ENCODE measurements at places on chromosomes 13 and 19.

- DNase-seq, result no peak
These were observed 38.7 kb upstream of the POMP start for GRCh38 chr13:28620011-28620830.

DNA sequence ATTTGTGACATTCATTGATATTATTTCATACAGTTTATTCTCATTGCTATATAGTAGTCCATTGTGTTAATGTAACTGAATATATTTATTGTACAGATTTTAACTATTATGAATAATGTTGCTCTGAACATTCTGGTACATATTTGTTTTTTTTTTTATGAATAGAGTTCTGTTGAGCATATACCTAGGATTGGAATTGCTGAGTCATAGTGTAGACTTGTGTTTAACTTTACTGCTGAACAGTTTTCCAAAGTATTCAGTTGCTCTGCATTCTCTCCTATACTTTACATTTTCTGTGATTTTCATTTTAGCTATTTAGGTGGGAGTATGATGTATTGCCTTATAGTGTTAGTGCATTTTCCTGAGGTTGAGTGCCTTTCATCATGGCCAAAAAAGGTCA lies 97.5 kb downstream of the MAB21L1 start:
- DNase-seq, result no peak

- peak; percentile 84 for DNase-seq
These were observed 441 bp upstream of the ZFP28 start for GRCh38 chr19:56538254-56538760.

GRCh38 chr19:10878253-10878652 lies 6.9 kb downstream of the CARM1 start:
- DNase-seq, result no peak

DNA sequence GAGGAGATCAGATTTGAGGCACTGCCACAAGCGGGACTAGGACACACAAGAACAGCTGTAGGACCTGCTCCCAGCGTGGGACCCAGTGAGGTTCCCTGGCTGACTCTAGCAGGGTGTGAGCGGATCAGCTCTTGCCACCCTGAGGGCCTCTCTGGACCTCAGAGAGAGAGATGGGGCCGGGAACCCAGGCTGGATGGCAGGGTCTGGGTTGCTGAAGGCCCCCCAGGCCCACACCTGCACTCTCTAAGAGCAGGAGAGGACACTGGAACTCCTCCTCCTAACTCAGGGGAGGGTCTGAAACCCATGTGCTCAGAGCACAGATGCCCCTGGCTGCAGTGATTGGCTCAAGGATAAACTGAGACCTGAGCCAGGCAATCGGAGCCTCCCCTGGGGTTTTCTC lies 13.5 kb upstream of the IL4I1 start:
- DNase-seq, result no peak

DNA sequence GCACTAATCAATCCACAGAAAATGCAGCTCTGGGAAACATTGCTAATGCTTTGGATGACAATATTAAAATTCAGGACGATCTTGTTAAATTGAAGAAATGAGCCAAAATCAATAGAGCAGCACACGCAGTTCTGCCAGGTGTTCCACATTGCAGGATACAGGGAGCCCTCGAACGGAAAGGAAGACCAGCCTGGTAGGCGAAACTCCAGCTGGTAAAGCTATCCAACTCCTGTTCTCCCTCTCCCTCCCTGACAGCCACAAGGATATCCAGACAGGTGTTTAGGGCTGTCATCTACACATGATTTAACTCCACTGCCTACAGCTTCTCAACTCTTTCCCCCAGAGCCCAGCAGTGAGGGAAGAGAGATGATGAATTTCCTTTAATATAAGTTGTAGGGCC lies 67.7 kb downstream of the EPSTI1 start:
- no peak for DNase-seq

DNA sequence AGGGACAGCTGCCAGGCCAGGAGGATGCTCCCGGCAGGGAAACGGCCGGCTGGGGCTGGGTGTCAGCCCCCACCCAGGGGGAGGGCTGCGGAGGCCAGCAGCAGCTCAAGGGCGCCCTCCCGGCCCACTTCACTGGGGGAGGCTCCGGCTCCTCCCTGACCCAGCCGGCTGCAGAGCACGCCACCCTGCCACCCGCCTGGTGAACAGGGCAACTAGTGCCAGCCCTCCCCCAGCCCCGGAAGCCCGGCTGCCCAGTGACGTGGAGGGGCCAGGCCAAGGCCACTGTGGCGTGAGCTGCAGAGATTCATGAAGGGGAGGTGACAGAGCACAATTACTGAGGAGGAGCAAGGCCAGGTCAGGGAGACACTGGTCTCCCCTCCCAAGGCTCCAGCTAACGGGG lies 14.7 kb downstream of the REXO1 start:
- no peak for DNase-seq

- DNase-seq, result no peak
These were observed 8.9 kb upstream of the AMER2 start for GRCh38 chr13:25180775-25181537.

DNA sequence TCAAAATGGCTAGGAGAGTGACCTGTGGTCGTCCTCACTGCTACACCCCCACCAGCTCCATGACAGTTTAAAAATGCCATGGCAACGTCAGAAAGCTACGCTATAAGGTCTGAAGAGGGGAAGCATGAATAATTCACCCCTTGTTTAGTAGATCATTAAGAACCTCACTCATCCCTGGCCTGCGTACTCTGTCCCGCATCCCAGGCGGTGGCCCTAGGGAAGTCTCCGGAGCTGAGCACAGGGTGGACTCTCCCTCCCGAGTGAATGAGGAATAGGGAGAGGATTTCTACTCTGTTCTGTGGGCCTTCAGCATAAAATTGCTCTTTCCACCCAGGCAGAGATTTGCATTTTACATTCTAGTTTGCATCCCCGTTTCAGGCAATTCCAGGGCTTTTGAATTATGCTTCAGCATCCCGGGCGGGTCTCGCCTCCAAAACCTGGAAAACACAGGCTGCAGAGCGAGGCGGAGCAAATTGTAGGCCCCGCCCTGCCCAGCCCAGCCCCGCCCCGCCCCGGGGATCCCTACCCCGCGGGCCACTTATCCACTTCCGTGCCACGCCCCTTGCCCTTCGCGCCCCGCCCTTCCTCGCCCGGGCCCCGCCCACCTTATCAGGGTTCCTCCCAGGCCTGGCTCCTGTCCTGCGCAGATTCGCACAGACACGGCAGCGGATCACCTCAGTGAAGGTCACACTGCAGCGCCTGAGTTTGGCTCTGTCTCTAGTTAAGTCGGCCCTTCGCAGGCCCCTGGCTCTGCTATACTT lies 7.5 kb upstream of the ZNF525 start:
- DNase-seq, result no peak

DNA sequence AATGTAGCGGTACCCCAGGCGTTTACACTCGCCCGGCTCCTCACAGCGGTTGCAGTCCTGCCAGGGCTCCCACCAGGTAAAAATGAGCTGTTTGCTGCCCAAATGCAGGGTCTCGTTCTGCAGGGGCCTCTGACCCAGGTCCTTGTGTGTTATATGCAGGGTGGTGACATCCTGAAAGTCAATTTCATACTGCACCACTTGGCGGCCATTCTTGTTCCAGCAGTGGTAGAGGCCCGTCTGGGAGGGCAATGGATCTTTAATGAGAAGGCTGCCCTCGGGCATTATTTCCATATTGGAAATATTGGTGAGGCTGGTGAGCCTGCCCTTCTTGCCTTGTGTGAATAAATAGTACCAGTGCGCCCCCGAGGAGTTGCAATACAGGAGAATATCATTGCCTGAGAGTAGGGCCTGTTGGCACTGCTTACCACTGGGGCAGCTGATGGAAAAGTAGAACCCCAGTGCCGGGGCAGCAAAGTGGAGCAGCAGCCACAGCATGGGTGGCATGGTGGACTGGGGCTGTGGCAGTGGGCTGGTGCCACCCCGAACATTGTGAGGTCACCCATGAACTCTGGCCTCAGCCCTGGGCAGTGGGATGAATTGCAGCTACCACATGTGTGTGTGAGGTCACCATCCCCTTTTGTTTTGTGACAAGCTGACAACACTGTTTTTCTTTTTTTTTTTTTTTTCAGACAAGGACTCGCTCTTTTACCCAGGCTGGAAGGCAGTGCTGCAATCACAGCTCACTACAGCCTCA lies at the start of gene FAM187B:
TSS of gene FAM187B (minus strand) at position 563 of the 754 bp plus-strand sequence. CDS start at position 504, 59 bp downstream.
- no peak for DNase-seq

DNA sequence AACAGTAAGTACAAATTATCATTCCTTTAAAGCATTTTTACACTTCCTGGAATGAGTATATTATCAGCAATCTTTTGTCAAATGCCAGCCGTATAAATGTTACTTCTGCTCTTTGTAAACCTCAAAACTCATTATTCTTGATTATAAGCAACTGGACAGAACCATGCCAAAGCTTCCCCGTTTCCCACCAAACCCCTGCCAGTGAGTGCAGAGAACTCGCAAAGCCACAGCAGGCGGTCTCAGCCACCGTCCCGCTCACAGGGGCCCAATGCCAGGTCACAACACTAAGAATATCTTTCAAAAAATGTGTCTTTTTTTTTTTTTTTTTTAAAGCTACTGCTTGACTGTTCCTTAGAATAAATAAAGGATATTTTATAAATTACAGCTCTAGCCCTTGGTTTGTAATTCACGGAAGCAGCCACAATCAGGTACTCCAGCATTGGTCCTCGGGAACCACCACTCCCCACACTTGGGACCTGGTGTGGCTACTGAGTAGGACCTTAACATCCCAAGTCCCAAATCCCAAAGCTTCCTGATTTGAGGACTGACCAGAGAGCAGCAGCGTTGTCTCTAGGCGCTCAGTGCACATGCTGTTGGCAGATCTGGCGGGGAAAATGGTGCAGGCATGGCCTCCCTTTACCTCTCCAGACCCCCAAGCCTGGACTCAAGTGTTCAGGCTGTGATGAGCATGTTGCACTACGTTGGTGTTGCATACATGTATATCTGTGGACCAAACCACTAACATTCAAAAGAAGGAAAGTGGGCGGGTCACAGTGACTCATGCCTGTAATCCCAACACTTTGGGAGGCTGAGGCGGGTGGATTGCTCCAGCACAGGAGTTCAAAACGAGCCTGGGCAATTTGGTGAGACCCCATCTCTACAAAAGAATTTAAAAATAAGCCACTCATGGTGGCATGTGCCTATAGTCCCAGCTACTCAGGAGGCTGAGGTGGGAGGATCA lies 19.0 kb downstream of the KCTD15 start:
- no peak for DNase-seq

- DNase-seq, result no peak
These were observed 2.7 kb upstream of the MIDN start for GRCh38 chr19:1245494-1246264.

DNA sequence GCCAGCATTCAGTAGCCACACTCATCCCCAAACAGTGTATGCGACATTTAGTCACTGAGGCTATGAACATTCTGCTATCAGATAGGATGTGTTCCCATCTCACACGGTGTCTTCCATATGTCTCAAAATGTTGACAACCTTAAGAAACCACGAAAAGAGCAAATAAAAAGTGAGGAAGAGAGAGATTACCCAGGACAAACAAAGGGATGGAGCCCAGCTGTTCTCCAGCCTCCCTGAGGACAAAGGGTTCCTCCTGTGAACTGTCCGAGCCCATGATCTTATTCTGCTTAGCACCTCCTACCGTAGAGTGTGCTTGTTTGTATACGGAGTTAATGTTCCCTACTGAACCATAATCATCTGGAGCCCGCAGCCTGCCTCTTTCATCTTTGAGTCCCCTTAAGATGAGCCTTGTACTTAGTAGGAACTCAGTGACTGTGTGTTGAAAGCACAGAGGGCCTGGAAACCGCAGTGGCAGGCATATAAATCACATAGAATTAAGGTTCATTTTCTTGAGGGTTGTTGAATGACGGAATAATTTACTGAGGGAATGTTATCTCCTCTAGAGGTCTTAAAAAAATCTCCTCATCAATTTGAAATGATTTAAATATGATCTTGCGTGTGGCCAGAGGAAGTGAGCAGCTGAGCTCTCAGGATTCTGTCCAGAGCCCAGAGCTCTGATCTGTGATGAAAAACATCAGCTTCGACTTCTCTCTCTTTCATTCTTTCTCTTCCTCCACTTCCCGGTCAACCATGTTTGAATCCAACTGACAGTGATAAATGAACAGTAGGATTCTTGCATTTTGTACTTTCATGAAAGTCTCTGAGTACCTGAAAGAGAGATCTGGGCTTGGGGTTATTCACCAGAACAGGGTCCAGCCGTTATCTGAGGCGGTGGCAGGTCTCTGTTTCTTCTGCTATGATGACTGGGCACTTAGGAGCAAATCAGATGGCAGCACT lies 200.5 kb downstream of the KLF5 start:
- DNase-seq, result no peak

DNA sequence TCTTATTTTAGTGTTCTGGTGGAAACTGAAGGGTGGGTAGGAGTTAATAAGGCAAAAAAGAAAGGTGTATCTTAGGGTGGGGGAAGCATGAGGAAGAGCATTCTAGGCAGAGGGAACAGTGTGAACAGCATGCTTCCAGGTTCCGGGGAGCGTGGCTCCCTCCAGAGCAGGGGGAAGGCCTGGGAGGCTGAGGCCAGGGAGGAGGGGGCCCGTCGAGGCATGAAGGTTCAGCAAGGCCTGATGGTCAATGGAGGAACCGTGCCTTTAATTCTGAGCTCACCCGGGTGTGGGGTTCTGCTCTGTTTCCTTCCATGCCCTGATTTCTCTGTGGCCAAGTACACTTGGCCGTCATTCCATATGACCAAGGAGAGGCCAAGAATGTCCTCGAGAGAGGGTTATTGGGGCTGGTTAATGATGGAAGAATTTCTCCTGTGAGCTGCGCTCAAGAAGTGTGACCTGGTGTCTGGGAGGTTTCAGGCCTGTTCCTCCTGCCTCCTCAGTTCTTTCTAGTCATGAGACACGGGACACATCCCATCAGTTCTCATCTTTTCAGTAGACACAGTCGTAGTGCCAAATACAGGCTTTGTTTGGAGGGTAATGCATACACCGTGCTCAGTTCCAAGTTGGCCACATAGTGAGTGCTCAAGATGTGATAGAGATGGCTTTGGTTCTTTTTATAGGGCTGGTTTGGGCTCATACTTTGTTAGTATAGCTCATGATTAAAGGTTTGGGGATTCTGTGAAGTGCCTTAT lies 73.6 kb downstream of the SIPA1L3 start:
- DNase-seq, result no peak

DNA sequence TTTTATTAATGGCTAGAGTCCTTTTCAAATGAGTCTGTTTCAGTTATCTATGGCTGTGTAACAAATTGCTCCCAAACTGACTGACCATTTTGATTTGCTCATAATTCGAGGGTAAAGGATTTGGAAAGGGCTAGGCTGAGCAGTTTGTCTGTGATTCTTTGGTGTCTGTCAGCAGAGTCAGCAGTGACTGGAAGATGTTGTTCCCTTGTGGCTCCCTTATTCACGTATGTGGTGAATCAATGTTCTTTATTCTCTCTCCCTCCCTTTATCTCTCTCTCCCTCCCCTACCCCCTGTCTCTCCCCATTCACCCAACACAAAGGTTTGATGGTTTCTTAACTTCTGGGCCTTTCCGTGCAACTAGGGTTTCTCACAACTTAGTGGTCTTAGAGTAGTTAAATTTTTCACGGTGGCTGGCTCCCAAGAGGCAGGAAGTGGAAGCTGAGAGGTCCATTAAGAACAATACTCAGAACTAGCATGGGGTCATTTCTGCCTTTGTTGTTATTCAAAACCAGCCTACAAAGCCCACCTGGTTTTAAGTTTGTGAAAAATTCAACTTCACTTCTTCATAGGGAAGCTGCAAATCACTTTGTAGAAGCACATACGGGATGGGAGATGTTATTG lies 772.5 kb upstream of the SLITRK1 start:
- DNase-seq, result no peak

- no peak for DNase-seq
These were observed 328.8 kb upstream of the SLITRK1 start for GRCh38 chr13:84211048-84211447.

- no peak for DNase-seq
These were observed 81.9 kb downstream of the RAB20 start for GRCh38 chr13:110479648-110480047.
